GM23338 (cell line): ENCODE measurements at places on chromosomes 16 and 17. TPM values are rescaled to one million over a fixed set of nuclear protein-coding genes. Genes with fewer than 3 reads are reported as not detected.
A peak's percentile ranks its signal among the peaks of the same experiment; 100 is the strongest.

GRCh38 chr17:29283961-29284360, 10.0 kb downstream of the NUFIP2 start:
- peaks cover 38% of the 10 kb centered on the region for H3K36me3 ChIP-seq
- peak overlapping the region; percentile 22; the same call in 1 of the 2 replicates for H3K4me3 ChIP-seq
- H3K4me1 ChIP-seq, result peaks cover 15% of the 10 kb centered on the region
- H3K27ac ChIP-seq, result peak overlapping the region; percentile 28; the same call in 1 of the 2 replicates
- no peak for DNase-seq
- H3K27me3 ChIP-seq, result no peaks in the 10 kb centered on the region

GRCh38 chr16:19520861-19521331, 1.0 kb downstream of the GDE1 start:
- peak overlapping the region; percentile 91 for H3K4me3 ChIP-seq
- peaks cover 10% of the 10 kb centered on the region; the same call in 1 of the 2 replicates for H3K36me3 ChIP-seq
- peaks cover 30% of the 10 kb centered on the region for H3K4me1 ChIP-seq
- H3K27ac ChIP-seq, result peak overlapping the region; percentile 33; the same call in 1 of the 2 replicates
- no peak for DNase-seq
- no peaks in the 10 kb centered on the region for H3K27me3 ChIP-seq

- no peaks in the 10 kb centered on the region for H3K27me3 ChIP-seq
- H3K36me3 ChIP-seq, result no peaks in the 10 kb centered on the region
- no peak overlapping the region for H3K4me3 ChIP-seq
- H3K4me1 ChIP-seq, result no peaks in the 10 kb centered on the region; the same call in 1 of the 2 replicates
- H3K27ac ChIP-seq, result no peak overlapping the region
These were observed 23.1 kb upstream of the C16orf78 start for GRCh38 chr16:49350265-49351095.

DNA sequence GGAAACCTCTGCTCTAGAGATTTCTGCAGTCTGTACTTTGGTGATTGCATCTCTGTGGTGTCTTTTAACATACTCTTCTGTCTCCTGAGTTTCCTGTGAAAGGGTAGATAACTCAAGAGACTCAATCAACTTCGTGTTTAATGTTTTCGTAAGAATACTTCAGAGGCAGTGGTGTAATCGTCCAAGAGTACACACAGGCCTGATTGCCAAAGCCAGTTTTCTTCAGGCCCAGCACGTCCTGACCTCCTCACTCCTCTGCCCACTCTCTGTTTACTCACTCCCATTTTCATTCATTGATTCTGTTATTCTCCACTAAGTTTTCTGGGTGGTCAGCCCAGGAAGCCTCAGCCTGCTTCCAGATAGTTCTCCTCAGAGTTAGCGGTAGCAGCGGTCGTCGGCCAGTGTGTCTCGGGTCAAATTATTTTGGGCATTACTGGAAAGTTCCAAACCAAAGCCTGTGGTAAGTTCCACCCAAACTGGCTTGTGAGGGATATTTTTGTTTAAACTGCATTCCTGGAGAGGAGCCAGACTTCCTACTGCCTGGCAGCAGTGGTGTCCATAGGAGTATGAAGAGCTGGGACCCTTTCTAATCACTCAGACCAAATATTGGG, 293.2 kb downstream of the WWOX start:
- peaks cover 17% of the 10 kb centered on the region for H3K36me3 ChIP-seq
- no peaks in the 10 kb centered on the region for H3K4me1 ChIP-seq
- no peak for DNase-seq

DNA sequence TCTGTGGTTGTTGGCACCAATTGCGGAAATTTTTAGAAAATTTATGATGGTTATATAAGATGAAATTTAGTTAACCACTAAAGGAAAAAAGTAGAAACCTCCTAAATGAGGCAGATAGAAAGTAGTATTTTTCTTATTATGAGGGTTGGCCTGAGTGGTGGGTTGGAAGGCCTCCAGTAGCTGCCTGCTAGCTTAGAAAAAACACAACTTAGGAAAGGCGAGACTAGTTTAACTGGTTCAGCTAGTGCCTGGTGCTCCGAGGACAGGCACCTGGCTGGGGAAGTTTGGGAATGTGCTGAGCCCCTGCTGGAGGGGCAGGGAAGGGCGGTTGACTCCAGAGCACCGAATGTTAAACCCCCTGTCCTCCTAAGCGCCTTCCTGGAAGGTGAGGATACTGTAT, 19.9 kb downstream of the LDHD start:
- peaks cover 47% of the 10 kb centered on the region for H3K4me1 ChIP-seq
- H3K36me3 ChIP-seq, result no peaks in the 10 kb centered on the region
- peak overlapping the region; percentile 62 for H3K27ac ChIP-seq
- no peaks in the 10 kb centered on the region for H3K27me3 ChIP-seq
- DNase-seq, result peak; percentile 94

Gene PRAC2
- not detected in 2 replicates for total RNA-seq

- H3K36me3 ChIP-seq, result no peaks in the 10 kb centered on the region
- peaks cover 9% of the 10 kb centered on the region for H3K4me1 ChIP-seq
- no peak for DNase-seq
- H3K27ac ChIP-seq, result no peak overlapping the region
- no peak overlapping the region for H3K4me3 ChIP-seq
These were observed 58.8 kb downstream of the ADCY9 start for GRCh38 chr16:4057439-4057877.

Gene HOXB13
- total RNA-seq, result not detected in 2 replicates

DNA sequence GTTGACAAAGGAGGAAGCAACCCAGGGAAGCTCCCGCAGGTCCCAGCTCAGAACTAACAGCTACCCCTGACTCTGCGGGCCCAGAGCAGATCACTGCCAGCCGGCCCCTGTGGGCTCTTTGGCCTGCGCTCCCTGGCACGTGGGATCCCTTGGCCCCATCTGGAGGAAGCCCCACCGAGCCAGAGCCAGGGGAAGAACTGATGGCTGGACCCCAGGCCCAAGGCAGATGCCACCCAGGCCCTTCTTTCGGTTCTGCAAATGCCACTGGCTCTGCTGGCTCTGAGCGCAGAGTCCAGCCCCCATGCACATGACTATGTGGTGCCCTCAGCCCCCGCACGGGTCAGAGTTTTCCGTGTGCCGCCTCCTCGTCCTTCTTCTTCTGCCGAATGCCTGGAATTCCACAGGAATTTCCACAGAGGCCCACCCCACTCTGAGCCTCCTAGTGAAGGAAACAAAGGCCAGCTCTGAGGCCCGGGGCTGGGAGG, 35.8 kb upstream of the SNN start:
- no peak overlapping the region for H3K4me3 ChIP-seq
- no peak for DNase-seq
- no peak overlapping the region for H3K27ac ChIP-seq

GRCh38 chr17:10077561-10078299, 120.7 kb downstream of the GAS7 start:
- H3K4me1 ChIP-seq, result peaks cover 3% of the 10 kb centered on the region; the same call in 1 of the 2 replicates
- H3K36me3 ChIP-seq, result no peaks in the 10 kb centered on the region
- no peaks in the 10 kb centered on the region for H3K27me3 ChIP-seq
- no peak overlapping the region for H3K4me3 ChIP-seq
- DNase-seq, result no peak

Gene OSGIN1
- total RNA-seq, result 0.89 and 1.6 TPM in 2 replicates

Gene SDK2
- 3.7 and 5.1 TPM in 2 replicates for total RNA-seq

- H3K36me3 ChIP-seq, result peaks cover 16% of the 10 kb centered on the region
- DNase-seq, result no peak
- H3K4me1 ChIP-seq, result peaks cover 5% of the 10 kb centered on the region; the same call in 1 of the 2 replicates
- no peak overlapping the region for H3K4me3 ChIP-seq
- H3K27me3 ChIP-seq, result no peaks in the 10 kb centered on the region
These were observed 29.8 kb upstream of the ANKFY1 start for GRCh38 chr17:4293572-4293971.

GRCh38 chr16:8173111-8173644, 417.1 kb downstream of the TMEM114 start:
- no peak overlapping the region for H3K4me3 ChIP-seq
- H3K27me3 ChIP-seq, result no peaks in the 10 kb centered on the region
- H3K36me3 ChIP-seq, result no peaks in the 10 kb centered on the region
- DNase-seq, result peak; percentile 92
- H3K27ac ChIP-seq, result no peak overlapping the region

Gene PRPSAP1
- total RNA-seq, result 47.9 and 58.8 TPM in 2 replicates

- H3K36me3 ChIP-seq, result no peaks in the 10 kb centered on the region
- peak overlapping the region; percentile 21; the same call in 1 of the 2 replicates for H3K27ac ChIP-seq
- H3K4me3 ChIP-seq, result peak overlapping the region; percentile 93
- H3K4me1 ChIP-seq, result peaks cover 22% of the 10 kb centered on the region
These were observed 644 bp upstream of the RHOT1 start for GRCh38 chr17:32141679-32142037.

DNA sequence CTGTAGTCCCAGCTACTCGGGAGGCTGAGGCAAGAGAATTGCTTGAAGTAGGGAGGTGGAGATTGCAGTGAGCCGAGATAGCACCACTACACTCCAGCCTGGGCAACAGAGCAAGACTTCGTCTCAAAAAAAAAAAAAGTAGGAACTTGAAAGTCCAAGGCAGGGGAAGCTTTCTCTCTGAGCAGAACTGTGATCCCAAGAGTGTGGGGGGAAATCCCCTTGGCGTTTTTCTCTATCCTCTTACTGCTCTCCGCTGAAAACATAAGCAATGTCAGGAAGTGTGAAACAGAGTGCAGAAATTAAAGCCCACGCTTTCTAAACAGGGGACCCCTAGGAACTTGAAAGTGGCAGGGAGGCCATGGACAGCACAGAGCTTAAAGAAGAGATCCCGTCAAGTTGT, 9.8 kb upstream of the CMTM3 start:
- H3K4me3 ChIP-seq, result no peak overlapping the region
- H3K27ac ChIP-seq, result no peak overlapping the region
- DNase-seq, result no peak
- no peaks in the 10 kb centered on the region for H3K36me3 ChIP-seq

DNA sequence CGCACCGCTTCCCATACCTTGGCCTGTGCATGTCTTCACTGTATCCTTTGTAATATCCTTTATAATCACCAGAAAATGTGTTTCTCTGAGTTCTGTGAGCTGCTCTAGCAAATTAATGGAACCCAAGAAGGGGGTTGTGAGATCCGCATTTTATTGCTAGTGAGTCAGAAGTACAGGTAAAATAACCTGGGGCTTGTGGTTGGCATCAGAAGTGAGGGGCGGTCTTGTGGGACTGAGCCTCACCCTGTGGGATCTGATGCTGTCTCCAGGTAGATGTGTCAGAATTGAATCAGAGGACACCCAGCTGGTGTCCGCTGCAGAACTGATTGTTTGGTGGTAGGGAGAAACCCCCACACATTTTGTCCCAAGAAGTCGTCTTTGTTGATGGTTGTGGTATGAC, 382.4 kb downstream of the SNX29 start:
- no peaks in the 10 kb centered on the region for H3K27me3 ChIP-seq
- no peak overlapping the region for H3K4me3 ChIP-seq
- peaks cover 3% of the 10 kb centered on the region; the same call in 1 of the 2 replicates for H3K36me3 ChIP-seq
- DNase-seq, result no peak

GRCh38 chr17:30161601-30162000, 45.0 kb downstream of the NSRP1 start:
- H3K27ac ChIP-seq, result no peak overlapping the region
- no peak overlapping the region for H3K4me3 ChIP-seq
- no peak for DNase-seq
- no peaks in the 10 kb centered on the region for H3K27me3 ChIP-seq

Gene ELMO3
- total RNA-seq, result 16.2 and 18.3 TPM in 2 replicates

DNA sequence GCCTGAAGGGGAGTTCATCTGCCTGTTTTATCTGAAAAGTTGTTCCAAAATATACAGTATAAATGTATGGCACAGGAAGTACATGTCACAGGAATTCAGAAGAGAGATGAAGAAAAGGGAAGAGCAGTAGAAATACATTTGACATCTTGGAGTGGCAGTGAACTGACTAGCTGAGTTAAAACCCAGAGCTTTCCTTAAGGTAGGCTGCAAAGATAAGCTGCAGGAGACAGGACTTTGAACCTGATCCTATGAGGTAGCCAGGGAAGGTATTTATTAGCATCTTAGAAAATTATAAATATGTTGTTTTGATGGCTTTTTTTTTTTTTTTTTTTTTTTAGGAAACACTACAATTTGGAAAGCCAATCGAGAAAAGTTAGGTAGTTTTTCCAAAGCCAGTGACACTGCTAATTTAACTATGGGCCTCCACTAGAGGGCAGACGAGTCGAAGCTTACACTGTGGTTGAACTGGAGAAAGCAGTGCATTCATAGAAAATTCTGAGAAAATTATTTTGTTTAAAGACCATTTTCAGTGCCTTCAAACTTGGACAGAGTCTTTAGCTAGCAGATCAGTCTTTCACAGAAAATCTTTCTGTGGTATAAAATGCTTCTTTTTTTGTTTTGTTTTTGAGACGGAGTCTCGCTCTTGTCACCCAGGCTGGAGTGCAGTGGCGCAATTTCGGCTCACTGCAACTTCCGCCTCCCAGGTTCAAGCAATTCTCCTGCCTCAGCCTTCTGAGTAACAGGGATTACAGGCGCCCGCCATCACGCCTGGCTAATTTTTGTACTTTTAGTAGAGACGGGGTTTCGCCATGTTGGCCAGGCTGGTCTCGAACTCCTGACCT, 122.3 kb downstream of the SSH2 start:
- H3K4me3 ChIP-seq, result no peak overlapping the region
- peak; percentile 81 for DNase-seq
- H3K4me1 ChIP-seq, result no peaks in the 10 kb centered on the region
- no peak overlapping the region for H3K27ac ChIP-seq
- no peaks in the 10 kb centered on the region for H3K27me3 ChIP-seq

DNA sequence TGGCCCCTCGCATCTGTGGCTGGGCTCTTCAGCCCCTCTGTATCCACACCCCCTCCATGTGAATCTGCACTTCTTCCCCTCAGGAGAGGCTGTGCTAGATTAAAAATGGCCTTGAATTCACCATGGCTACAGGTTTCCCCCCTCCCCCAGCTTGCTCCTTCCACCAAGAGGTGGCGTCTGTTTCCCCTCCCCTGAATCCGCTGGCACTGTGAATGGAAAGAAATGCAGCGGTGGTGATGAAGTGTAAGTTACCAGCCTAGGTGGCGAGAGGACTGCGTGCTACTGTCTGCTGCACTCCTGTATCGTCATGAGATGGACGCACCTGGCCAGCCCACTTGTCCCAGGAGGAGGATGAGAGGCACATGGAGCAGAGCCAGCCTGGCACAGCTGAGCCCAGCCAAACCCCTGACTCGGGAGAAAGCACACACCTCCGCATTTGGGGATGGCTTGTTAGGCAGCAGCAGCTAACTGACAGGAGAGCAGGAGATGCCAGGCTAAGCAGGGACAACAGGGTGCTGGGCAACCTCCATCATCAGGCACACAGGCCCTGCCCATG, 26.2 kb downstream of the TNFRSF13B start:
- no peak overlapping the region for H3K27ac ChIP-seq
- no peaks in the 10 kb centered on the region for H3K27me3 ChIP-seq
- no peaks in the 10 kb centered on the region for H3K36me3 ChIP-seq
- no peaks in the 10 kb centered on the region; the same call in 1 of the 2 replicates for H3K4me1 ChIP-seq
- H3K4me3 ChIP-seq, result no peak overlapping the region
- DNase-seq, result peak; percentile 80

Gene CASKIN2
- total RNA-seq, result 17.7 and 21.5 TPM in 2 replicates

DNA sequence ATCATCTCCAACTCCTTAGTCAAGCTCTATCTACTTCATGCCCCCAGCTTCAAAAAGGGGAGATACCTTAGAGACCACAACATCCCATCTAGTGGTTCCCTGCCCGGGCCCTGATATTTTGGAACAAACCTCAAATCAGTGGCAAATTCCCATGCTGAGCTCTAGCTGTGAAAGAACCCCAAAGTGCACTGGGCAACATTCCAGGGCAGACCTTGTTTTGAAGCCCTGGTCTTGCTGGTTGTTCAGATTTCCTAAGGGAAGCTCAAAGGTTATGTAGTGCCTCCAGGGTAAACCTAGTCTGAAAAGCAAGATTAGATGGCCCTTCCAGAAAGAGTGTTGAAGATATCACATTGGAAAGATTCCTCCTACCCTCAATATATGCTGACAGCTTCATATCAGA, 16.3 kb downstream of the FAM117A start:
- peaks cover 10% of the 10 kb centered on the region for H3K4me1 ChIP-seq
- H3K27me3 ChIP-seq, result no peaks in the 10 kb centered on the region
- no peak overlapping the region for H3K27ac ChIP-seq
- no peak for DNase-seq

Gene PPP1R27
- total RNA-seq, result not detected in 2 replicates

Gene NDRG4
- 29.8 and 32.1 TPM in 2 replicates for total RNA-seq

Gene SECTM1
- 0.16 and 1.3 TPM in 2 replicates for total RNA-seq

Gene CACNA1H
- 34.5 and 43.3 TPM in 2 replicates for total RNA-seq

Gene SDR42E1
- 0.03 and 0.04 TPM in 2 replicates for total RNA-seq
